ENCODE measurements at places on chromosomes 11 and 22.

GRCh38 chr11:22304337-22304961 lies 33.7 kb upstream of the SLC17A6 start:
- no peak for DNase-seq

DNA sequence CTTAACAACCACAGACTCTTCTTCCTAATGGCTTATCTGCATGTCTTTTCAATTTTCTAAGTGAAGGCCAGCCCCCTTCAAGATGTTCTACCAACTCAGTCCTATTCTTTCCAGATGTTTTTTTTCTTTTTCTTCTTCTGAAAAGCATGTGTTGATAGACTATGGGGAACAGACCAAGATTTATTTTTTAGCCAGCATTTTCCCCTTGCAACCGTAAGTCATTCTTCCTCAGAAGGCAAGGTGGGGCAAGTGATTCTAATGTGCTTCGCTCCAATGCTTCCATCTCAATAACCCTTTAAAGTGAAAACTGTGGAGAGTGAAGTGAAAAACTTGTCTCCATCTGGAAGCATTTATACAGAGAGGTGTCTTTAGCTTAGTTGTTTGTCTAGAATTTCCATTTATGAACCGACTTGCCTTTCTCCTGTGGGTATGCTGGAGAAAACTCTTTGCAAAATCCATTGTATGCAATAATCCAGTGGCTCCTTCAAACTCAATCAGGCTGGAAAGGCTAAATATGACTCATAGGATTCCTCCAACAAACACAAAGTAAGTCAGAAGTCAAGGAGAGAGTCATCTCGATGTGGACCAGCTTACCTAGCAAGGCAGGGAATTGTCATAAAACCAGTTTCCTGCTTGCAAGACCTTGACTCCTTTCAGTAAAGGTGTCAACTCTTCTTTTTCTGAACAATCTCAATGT lies 83.7 kb downstream of the MAML2 start:
- no peak for DNase-seq

- DNase-seq, result no peak
Observed at GRCh38 chr22:38467904-38468442, at the start of gene KDELR3. Gene KDELR3, plus strand, starts transcription at chr22:38468096. Its CDS starts 138 bp downstream, at chr22:38468234.

- DNase-seq, result no peak
Observed at GRCh38 chr22:37186997-37187522, 987 bp downstream of the C1QTNF6 start.

GRCh38 chr22:27919222-27919941 lies at the start of gene PITPNB:
Gene PITPNB, minus strand, starts transcription at chr22:27919256. Its CDS starts 65 bp downstream, at chr22:27919191.
- DNase-seq, result peak; percentile 98

- no peak for DNase-seq
Observed at GRCh38 chr11:76835928-76836612, 24.6 kb upstream of the ACER3 start.

GRCh38 chr11:61141601-61142028 lies 19.6 kb downstream of the VPS37C start:
- no peak for DNase-seq

DNA sequence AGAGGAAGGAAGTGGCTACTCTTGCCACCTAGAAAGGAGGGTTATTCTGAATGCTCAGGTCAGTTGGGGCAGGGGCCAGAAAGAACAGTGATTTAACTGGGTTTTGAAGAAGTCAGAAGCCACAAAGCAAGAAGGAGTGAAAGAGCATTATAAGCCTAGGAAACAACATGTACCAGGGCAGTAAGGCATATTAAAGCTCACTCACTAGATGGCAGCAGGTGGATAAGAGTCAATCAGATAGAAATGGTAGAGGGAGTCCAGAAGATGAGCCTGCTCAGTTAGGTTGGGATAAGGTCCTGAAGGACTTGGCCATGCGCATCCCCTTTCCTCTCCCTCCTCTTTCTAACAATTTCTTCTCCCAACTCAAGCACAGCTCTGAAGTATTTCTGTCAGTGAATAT lies 22.0 kb upstream of the PATE1 start:
- DNase-seq, result no peak

DNA sequence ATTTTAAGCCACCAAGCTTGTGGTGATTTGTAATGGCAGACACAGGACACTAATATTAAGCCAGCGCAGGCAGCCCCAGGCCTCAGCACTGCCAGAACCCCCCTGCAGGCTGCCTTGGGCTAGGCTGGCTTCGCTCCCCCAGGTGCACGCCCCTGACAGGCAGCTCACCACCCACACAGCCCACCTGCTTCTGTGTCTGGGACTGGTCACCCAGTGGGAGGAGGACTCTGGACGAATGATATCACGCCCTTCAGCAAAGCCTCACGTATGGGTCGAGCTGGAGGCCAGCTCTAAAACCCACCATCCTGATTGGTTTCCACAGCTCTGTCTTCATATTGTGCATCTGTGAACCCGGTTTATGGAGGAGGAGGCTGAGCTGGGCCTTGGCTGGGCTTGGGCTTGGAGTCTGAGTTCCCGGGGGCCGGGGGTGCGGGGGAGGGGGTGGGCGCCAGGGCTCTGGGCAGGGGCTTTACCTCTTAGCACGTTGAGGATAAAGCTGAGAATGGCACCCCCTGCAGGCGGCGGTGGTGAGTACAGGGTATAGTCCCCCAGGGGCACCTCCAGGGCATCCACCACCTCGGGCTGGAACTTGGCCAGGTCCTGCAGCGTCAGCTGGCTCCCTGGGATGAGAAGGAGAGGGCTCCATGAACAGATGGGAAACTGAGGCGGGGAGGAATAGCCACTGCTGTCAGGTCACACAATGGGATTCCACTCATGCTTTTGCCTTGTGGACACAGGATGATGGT lies 13.8 kb downstream of the GGT5 start:
- no peak for DNase-seq

- no peak for DNase-seq
Observed at GRCh38 chr11:3215346-3216026, 3.1 kb downstream of the MRGPRG start.

- no peak for DNase-seq
Observed at GRCh38 chr11:16007514-16007913, 348.8 kb downstream of the SOX6 start.

- DNase-seq, result no peak
Observed at GRCh38 chr22:37897807-37898206, 8.3 kb upstream of the MICALL1 start.

GRCh38 chr22:17998913-17999312 lies 25.4 kb downstream of the MICAL3 start:
- DNase-seq, result no peak

DNA sequence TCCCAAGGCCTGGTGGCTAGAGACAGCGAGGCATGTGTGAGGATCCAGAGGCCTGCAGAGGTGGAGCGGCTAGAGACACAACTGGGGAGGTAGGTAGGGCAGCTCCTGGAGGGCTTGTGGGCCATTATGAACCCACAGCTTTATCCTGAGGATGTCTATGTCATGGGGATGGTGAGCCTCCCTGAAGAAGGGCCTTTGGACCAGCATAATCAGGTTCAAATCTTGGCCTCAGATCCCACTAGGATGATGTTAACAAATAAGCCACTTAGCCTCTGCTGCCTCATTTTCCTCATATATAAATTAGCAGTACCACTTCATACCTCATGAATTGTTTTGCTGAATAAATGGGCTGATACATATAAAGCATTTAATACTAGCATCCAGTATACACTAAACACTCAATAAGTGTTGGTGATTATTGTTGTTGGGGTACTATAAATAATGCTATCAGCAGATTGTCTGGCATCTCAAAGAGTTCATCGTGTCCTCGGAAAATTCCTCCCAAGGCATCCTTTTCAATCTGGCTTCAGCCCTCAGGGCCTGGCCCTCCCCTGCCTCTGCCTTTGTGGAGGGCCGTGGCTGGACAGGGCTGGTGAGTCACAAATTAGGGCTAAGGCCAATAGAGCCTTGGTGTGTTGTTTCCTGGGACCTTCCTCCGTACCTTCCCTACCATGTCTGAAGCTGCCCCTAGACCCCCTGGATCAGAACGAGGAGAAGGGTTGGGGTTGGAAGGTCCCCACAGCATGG lies 30.9 kb upstream of the LRRC32 start:
- no peak for DNase-seq

- no peak for DNase-seq
Observed at GRCh38 chr22:45881524-45881875, 95.5 kb downstream of the WNT7B start.

GRCh38 chr11:12207384-12208150 lies 97.2 kb downstream of the MICAL2 start:
- DNase-seq, result no peak

DNA sequence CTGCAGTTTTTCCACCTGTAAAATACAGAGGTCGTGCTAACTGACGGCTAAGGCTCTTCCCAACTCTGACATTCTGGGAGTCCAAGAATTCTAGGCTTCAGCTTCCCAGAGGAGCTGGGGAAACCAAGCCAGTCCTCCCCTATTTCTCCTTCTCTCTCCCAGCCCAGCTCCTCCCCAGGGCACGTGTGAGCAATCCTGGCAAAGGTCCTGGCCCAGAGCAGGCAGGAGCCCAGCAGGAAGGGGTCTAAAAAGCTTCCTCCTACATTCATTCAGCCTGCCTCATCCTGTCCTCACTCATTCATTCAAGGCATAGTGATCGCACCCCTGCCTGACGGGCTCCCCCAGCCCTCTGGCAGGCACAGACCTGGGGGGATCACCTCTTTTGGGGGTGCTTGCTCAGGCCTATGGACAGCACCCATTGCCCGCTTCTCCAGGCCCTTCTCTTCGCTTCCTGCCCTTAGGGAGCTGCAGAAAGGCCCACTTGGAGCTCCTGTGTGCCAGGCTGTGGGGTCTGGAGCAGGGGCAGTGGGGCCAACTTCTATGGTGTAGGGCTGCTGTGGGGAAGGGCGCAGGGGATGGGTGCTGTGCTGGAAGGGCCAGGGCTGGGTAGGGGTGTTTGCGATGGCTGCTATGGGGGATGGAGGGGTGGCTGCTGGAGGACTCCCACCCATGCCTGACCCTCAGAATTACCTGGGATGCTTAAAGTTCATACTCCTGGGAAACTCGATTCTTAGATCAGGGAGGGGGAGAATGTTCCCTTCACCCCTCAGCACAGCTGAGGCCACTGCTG lies 9.8 kb downstream of the KCNC1 start:
- DNase-seq, result no peak

- no peak for DNase-seq
Observed at GRCh38 chr11:76365038-76365679, 15.8 kb downstream of the THAP12 start.

DNA sequence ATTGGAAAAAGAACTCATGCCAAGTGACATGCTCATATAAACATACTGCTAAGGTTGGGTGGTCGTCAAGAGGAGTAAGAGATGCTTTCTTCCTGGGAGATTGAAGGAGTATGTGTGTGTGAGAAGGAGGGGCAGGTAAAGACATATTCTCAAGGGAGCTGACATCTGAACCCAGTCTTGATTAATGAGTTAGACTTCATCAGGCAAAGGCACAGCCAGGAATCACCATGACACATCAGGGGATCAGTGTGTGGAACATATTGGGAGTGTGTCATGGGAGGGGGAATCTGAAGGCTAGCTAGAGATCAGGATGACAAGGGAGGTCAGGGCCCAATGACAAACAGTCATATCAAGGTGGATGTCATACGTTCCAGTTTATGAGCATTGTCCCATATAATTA lies 14.9 kb downstream of the CNTF start:
- DNase-seq, result no peak

DNA sequence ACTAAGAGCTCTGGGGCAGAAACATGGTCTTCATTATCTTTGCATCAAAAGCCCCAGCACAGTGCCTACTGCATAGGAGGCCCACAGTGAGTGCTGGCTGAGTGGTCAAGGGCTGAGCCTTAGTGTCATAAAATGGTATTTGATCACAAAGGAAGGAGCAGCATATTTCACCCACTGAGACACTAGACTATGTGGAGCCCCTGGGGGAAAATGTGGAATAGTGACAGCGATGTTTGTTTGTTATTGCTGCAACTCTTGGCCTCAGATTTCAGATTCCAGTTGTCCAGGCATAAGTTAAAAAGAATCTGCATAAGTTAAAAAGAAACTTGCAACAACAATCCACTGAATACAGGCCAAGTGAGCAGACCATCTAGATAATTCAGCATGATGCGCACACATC lies 7.0 kb downstream of the KIRREL3 start:
- DNase-seq, result no peak

DNA sequence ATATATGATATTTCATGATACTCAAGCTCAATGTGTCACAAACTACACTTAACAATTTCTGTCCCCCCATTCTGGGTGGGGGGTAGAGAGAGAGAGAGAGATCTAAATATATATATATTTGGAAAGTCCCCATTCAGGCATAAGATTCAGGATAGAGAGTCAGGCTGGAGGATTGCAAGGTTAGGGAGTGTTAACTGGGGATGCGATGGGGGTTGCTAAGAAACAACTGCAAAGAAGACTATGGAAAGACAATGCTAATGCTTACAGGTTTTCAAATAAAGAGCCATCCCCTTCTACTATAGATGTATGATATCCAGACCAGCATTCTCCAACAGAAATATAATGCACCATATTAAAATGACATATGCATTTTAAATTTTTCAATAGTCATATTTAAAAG lies 79.2 kb upstream of the OR5AK2 start:
- DNase-seq, result no peak

GRCh38 chr11:61974766-61975631 lies 7.6 kb upstream of the FTH1 start:
- DNase-seq, result no peak

DNA sequence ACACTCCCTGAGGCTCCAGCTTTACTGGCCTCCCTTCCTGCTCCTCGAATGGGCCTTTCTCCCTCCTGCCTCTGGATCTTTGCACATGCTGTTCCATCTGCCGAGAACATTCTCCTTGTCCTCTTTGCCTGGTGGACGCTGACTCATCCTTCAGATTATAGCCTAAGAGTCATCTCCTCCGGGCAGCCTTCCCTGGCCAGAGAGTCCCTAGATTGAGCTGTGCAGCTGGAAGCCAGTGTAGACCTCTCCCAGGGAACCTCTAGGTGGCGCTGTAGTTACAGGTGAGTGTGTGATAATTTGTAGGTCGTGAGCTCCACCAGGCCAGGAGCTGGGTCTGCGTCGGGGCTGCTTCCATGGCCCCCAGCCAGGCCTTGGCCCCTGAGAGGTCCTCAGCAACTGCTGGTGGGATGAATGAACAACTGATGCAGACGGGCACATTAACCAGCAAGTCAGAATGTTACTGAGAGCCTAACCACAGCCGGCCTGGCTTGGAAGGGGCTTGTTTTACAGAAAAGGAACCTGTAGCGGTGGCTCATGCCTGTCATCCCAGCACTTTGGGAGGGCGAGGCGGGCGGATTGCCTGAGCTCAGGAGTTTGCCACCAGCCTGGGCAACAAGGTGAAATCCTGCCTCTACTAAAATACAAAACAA lies 8.7 kb downstream of the PNPLA5 start:
- DNase-seq, result no peak

- DNase-seq, result no peak
Observed at GRCh38 chr11:121198491-121198890, 94.1 kb upstream of the SC5D start.

DNA sequence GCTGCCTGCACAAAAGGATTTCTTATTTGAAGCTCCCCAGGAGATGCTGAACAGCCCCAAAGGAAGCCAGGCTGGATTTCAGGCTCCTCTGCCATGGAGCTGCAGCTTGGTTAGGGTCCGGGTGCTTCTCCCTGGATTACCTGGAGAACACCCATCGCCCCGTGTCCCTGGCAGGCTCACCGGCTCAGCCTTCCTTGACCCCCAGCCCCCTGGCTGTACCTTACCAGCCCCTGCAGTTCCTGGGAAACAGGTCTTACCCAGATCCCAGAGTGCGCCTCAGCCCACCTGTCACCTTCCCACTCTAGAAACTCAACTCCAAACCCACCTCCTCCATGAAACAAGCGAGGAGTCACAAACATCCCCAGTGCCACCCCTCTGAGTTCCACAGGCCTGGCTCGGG lies 45.3 kb upstream of the CD5 start:
- DNase-seq, result peak; percentile 47

GRCh38 chr22:32518848-32519247 lies 44.2 kb downstream of the FBXO7 start:
- DNase-seq, result no peak

- DNase-seq, result no peak
Observed at GRCh38 chr11:19714022-19714386, 1.4 kb downstream of the NAV2 start.

- no peak for DNase-seq
Observed at GRCh38 chr11:73980001-73980961, 2.4 kb downstream of the UCP2 start.
